ENCODE measurements at places on chromosomes 11 and 22. TPM values are rescaled to one million over a fixed set of nuclear protein-coding genes. Genes with fewer than 3 reads are reported as not detected.

- peak; percentile 29 for DNase-seq
These were observed 30.9 kb upstream of the CSNK1E start for GRCh38 chr22:38347944-38348750.

The UPB1 gene
- total RNA-seq: 1.6 TPM

The MEI1 gene
- 2.0 TPM for total RNA-seq

GRCh38 chr22:23893945-23894709, at the start of gene MIF:
Gene MIF (plus strand): TSS chr22:23894383. CDS start chr22:23894475, 92 bp downstream.
- peak; percentile 98 for DNase-seq

The SAA4 gene
- total RNA-seq: not detected

The WNT11 gene
- total RNA-seq: 30.0 TPM

DNA sequence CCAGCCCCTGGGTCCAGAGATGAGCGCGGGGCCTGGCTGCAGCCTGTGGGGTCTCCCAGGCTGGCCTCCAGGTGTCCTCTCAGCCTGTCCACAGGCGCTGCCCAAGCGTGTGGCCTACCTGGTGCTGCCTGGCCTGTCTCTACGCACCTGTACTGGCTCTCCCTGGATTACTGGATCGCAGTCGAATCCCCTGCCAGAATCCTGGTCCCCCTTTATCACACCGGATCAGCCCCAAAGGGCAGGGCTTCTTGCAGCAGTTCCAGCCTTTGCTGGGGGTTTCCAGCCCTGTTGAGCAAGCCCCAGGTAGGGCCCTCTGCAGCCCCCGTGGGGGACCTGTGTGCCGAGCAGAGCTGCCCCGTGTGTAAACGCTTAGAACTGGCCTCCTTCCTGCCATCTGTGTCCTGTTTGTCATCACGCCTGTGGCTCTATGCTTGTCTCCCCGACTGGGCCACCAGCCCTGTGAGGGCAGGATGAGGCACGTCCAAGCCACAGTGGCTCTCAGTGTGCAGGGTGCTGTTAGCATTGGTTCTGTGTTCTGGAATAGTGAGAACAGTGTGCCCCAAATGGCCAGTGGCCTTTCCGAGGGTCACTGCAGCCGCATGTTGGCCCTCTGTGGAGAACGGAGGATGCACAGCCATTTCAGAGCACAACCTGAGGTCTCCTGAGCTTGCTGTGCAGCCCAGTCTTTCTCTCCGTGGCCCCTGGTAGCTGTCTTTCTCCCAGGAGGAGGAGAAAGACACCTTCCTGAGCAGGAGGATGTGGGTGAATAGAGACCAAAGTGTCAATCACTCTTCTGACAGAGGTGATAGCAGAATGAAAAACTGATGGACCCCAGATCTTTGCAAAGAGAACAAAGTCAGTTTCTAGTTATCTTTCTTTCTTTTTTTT, 13.9 kb upstream of the TXNRD2 start:
- DNase-seq: peak; percentile 62

DNA sequence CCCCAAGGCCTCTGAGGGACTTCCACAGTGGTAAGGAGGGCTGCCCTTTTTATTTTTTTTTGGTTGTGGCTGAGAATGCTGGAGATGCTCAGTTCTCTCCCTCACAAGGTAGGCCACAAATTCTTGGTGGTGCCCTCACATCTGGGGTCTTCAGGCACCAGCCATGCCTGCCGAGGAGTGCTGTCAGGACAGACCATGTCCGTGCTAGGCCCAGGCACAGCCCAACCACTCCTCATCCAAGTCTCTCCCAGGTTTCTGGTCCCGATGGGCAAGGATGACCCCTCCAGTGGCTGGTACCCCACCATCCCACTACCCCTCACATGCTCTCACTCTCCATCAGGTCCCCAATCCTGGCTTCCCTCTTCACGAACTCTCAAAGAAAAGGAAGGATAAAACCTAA, 4.2 kb downstream of the THY1 start:
- DNase-seq: no peak

DNA sequence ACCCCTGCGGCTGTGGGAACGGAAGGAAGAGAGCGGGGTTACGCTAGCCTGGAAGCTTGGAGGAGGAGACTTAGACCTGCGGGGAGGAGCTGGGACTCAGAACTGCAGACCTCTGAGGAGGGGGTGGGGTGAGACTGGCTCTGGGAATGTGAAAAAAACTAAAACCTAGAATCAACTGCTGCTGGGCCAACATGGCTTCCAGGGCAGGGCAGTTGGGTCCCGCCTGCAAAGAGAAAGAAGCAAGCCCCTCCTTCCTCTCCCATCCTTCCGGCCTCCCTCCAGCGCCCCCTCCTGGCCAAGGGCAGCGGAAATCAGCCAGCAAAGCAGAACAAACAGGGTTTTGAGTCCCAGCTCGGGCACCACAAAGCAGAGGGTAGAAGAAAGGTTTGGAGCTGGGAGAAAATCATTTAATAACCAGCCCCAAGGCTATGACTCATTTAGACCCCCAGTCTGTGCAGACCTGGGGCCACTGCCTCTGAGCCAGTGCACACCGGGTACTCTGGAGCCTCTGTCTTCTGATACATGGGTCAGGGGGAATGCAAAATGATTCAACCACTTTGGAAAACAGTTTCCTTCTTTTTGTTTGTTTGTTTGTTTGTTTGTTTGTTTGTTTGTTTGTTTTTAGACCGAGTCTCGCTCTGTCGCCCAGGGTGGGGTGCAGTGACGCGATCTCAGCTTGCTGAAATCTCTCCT, 7.3 kb upstream of the NCF4 start:
- peak; percentile 89 for DNase-seq

GRCh38 chr22:16608931-16609330, 16.3 kb upstream of the CCT8L2 start:
- no peak for DNase-seq

DNA sequence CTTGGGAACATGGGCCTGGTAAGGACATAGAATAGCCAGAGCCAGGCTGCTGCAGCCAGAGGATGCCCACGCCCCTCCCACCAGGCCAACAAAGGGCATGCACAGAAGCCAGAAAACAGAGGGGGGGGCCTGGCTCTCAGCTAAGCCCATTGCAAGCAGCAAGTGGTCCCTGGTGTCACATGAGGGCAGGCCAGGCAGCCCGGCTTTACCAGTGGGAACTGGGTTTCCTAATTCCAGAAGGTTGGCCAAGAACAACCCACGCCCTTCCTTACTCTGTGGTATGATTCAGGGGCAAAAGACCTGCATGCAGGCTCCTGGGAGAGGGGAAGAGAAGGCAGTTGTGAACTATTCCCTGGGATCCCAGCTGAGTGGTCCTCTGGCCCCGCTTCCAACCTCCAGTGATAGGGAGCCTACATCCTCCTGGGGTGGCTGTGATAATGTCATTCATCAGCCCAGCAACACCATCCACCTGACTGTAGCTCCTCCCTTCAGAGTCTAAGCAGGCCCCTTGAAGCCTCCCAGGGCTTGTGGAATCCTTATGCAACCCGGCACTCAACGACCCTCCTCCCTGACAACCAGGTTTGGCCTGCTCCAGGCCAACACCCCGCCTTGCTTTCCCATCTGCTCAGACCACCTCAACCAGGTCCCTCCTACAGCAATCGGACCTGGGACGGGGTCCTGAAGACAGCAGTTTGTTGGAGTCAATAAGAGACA, 62.1 kb upstream of the LMO1 start:
- DNase-seq: peak; percentile 28

DNA sequence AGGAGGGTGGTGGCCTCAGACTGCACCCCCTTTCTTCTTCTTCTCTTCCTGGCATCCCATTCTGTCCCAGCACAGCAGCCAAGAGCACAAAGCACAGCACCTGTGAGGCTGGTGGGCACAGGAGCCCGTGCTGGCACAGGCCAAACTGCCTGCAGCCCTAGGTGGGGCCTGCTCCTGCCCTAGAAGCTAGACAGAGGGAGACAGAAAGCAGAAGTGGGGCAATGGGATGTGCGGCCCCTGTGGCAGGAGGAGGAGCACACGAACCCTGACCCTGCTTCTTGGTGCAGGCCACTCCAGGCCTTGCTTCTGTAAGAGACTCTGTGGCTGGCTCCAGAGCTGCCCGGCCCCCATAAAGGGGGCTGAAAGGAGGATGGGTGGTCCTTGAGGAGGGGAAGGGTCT, 3.9 kb upstream of the PTS start:
- no peak for DNase-seq

GRCh38 chr11:65479184-65480145, 19.4 kb upstream of the MALAT1 start:
- peak; percentile 82 for DNase-seq

The RRM1 gene
- total RNA-seq: 33.5 TPM

The OR2AG1 gene
- total RNA-seq: not detected

The CSTF3 gene
- 21.1 TPM for total RNA-seq

GRCh38 chr22:20206709-20207215, 55.9 kb upstream of the CCDC188 start:
- no peak for DNase-seq

The SERGEF gene
- 43.1 TPM for total RNA-seq
